ENCODE measurements at places on chromosomes 5 and 9. TPM values are rescaled to one million over a fixed set of nuclear protein-coding genes. Genes with fewer than 3 reads are reported as not detected.

Gene LEAP2
- 0.32 TPM for total RNA-seq

Gene CDC25C
- 3.2 TPM for total RNA-seq

Gene IL5
- total RNA-seq: not detected

Gene CRHBP
- total RNA-seq: 5.0 TPM

Gene FOXD4L6
- total RNA-seq: not detected

Gene ASPN
- 0.68 TPM for total RNA-seq

Gene C5orf63
- total RNA-seq: 1.5 TPM

Gene MRPL22
- total RNA-seq: 35.2 TPM

Gene CDH9
- not detected for total RNA-seq

Gene NR6A1
- total RNA-seq: 1.3 TPM

- H3K27me3 ChIP-seq: no peaks in the 10 kb centered on the region
- H3K4me3 ChIP-seq: no peak overlapping the region
- H3K27ac ChIP-seq: no peak overlapping the region
- DNase-seq: no peak
- H3K36me3 ChIP-seq: no peaks in the 10 kb centered on the region
Observed at GRCh38 chr5:33641744-33642505, 201.2 kb downstream of the TARS1 start.

GRCh38 chr5:133910571-133910970 is 57.9 kb downstream of the C5orf15 start:
- DNase-seq: no peak
- no peak overlapping the region for H3K27ac ChIP-seq
- no peaks in the 10 kb centered on the region for H3K27me3 ChIP-seq

GRCh38 chr9:88998503-88998902 is 7.2 kb downstream of the S1PR3 start:
- no peak for DNase-seq
- H3K27me3 ChIP-seq: no peaks in the 10 kb centered on the region
- no peak overlapping the region for H3K27ac ChIP-seq
- H3K36me3 ChIP-seq: no peaks in the 10 kb centered on the region

- no peak overlapping the region for H3K27ac ChIP-seq
- no peaks in the 10 kb centered on the region for H3K27me3 ChIP-seq
- no peak for DNase-seq
- H3K4me3 ChIP-seq: no peak overlapping the region
- no peaks in the 10 kb centered on the region for H3K4me1 ChIP-seq
Observed at GRCh38 chr5:106720367-106720766, 950.4 kb downstream of the EFNA5 start.

DNA sequence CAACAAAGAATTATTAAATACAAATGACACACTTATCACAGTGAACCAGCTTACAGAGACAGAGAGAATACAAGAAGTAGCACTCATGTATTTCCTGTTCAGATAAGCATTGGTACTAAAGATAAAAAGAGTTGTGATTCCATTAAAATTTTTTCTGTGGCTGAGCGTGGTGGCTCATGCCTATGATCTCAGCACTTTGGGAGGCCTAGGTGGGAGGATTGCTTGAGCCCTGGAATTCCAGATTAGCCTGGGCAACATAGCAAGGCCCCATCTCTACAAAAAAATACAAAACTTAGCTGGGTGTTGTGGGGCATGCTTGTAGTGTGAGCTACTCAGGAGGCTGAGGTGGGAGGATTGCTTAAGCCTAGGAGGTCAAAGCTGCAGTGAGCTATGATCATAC is 32.9 kb downstream of the FCHO2 start:
- no peaks in the 10 kb centered on the region for H3K27me3 ChIP-seq
- no peaks in the 10 kb centered on the region for H3K4me1 ChIP-seq
- no peak overlapping the region for H3K4me3 ChIP-seq
- no peaks in the 10 kb centered on the region for H3K36me3 ChIP-seq

DNA sequence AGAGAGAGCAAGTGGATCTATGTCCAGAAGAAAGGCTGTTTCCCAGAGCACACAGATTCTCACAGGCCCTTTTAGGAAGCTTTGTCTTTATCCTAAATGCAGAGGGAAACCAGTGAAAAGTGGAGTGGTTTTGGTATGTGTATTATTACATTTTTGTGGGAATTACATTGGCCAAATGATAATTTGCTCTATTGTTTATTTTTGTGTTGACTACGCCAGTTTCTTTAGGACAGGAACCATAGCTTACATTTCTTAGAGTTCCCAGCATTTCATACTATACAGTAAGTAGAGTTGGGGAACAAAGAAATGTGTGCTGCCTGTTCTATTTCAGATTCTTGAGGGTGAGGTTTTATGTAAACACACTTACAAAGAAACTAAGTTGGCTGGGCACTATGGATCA is 29.4 kb upstream of the SPATA31D4 start:
- H3K4me1 ChIP-seq: no peaks in the 10 kb centered on the region
- H3K4me3 ChIP-seq: no peak overlapping the region
- no peaks in the 10 kb centered on the region for H3K36me3 ChIP-seq
- DNase-seq: no peak
- H3K27ac ChIP-seq: no peak overlapping the region

- H3K27me3 ChIP-seq: no peaks in the 10 kb centered on the region
- no peak overlapping the region for H3K4me3 ChIP-seq
- DNase-seq: no peak
- H3K36me3 ChIP-seq: no peaks in the 10 kb centered on the region
- H3K27ac ChIP-seq: no peak overlapping the region
Observed at GRCh38 chr9:104091708-104092107, 2.4 kb upstream of the SMC2 start.

- no peaks in the 10 kb centered on the region for H3K4me1 ChIP-seq
- H3K27ac ChIP-seq: no peak overlapping the region
- no peak overlapping the region for H3K4me3 ChIP-seq
- no peak for DNase-seq
- no peaks in the 10 kb centered on the region for H3K36me3 ChIP-seq
- H3K27me3 ChIP-seq: no peaks in the 10 kb centered on the region
Observed at GRCh38 chr5:120405286-120405864, 58.7 kb upstream of the PRR16 start.

GRCh38 chr9:3074247-3074646 is 230.4 kb upstream of the PUM3 start:
- DNase-seq: no peak
- no peaks in the 10 kb centered on the region for H3K27me3 ChIP-seq
- H3K36me3 ChIP-seq: no peaks in the 10 kb centered on the region
- H3K4me1 ChIP-seq: no peaks in the 10 kb centered on the region
- H3K27ac ChIP-seq: no peak overlapping the region

DNA sequence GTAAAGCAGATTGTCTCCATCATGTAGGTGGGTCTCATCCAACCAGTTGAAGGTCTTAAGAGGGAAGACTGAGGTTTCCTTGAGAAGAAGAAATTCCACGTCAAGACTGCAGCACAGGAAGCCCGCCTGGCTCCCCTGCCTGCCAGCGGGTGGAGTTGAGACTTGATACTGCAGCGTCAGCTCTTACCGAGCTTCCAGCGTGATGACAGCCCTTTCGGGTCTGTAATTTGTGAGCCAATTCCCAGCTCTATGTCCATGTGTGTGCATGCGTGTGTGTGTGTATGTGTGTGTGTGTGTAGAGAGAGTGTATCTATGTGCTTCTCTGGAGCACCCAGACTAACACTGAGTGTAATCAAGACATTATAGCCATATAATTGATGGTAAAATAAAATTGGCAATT is 379.7 kb upstream of the IRX2 start:
- DNase-seq: no peak
- no peak overlapping the region for H3K4me3 ChIP-seq
- no peaks in the 10 kb centered on the region for H3K36me3 ChIP-seq
- H3K27ac ChIP-seq: no peak overlapping the region
- H3K4me1 ChIP-seq: no peaks in the 10 kb centered on the region

DNA sequence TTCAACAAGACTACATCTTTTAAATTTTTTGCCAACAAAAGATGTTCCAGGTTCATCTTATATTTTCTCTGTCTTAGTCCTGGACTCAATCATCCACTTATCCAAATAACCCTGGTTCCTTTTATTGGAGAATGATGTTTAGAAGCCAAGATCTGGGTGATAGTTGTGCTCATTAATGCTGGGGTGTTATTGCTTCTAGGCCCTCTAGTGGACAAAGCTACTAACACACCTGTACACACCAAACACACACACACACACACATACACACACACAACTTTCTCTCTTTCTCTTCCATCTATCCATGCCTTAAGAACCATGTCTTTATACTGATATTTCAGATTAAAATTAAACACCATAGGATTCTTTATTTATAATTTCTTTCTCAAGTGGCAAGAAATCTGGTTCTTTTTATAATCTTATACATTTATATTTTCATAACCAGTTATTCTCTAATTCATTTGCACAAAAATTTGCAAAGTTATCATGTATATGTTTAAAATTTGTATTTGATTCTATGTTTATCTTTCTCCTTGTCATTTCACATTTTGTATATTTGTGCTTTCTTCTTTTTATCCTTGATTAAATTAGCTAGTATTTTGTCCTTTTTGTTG is 179.1 kb upstream of the SMIM23 start:
- no peak overlapping the region for H3K27ac ChIP-seq
- no peaks in the 10 kb centered on the region for H3K36me3 ChIP-seq
- no peak overlapping the region for H3K4me3 ChIP-seq

- H3K27me3 ChIP-seq: no peaks in the 10 kb centered on the region
- DNase-seq: no peak
- H3K4me3 ChIP-seq: no peak overlapping the region
- no peak overlapping the region for H3K27ac ChIP-seq
- H3K4me1 ChIP-seq: no peaks in the 10 kb centered on the region
- no peaks in the 10 kb centered on the region for H3K36me3 ChIP-seq
Observed at GRCh38 chr9:95857896-95858295, 17.6 kb upstream of the ERCC6L2 start.
